Neural crest cell (in vitro differentiated cells): ENCODE measurements at places on chromosomes 4 and X.

GRCh38 chrX:455673-456072 is 69.0 kb upstream of the PPP2R3B start:
- DNase-seq: no peak

GRCh38 chrX:23736030-23736429 is 7.0 kb downstream of the ACOT9 start:
- DNase-seq: no peak

GRCh38 chr4:118760493-118760892 is 75.3 kb downstream of the METTL14 start:
- DNase-seq: no peak

GRCh38 chr4:166502660-166503059 is 629.6 kb downstream of the TLL1 start:
- DNase-seq: no peak

GRCh38 chr4:87108142-87108546 is 112.3 kb downstream of the KLHL8 start:
- DNase-seq: no peak

- no peak for DNase-seq
Observed at GRCh38 chr4:85154591-85154990, 188.1 kb upstream of the WDFY3 start.
